Activated T-cell treated with anti-CD3 and anti-CD28 coated beads, Interleukin-2, amount 50 U/mL, for 72 hours (primary cell): ENCODE measurements at places on chromosomes 6 and 20. TPM values are rescaled to one million over a fixed set of nuclear protein-coding genes. Genes with fewer than 3 reads are reported as not detected.

C6orf163 gene
- total RNA-seq: 2.0 TPM

PKIG gene
- 10.3 TPM for total RNA-seq

VWA7 gene
- 3.4 TPM for total RNA-seq

BPIFB4 gene
- total RNA-seq: not detected
